Activated CD4-positive, alpha-beta T cell treated with anti-CD3 and anti-CD28 coated beads, Interleukin-10, Interleukin-2, amounts not matched to agents 100 ng/mL and 50 ng/mL, durations not matched to agents 16 hours and 8 hours (primary cell): ENCODE measurements at places on chromosomes 1 and 21.

GRCh38 chr21:27359141-27359540 lies 392.3 kb upstream of the ADAMTS5 start:
- no peak for DNase-seq

DNA sequence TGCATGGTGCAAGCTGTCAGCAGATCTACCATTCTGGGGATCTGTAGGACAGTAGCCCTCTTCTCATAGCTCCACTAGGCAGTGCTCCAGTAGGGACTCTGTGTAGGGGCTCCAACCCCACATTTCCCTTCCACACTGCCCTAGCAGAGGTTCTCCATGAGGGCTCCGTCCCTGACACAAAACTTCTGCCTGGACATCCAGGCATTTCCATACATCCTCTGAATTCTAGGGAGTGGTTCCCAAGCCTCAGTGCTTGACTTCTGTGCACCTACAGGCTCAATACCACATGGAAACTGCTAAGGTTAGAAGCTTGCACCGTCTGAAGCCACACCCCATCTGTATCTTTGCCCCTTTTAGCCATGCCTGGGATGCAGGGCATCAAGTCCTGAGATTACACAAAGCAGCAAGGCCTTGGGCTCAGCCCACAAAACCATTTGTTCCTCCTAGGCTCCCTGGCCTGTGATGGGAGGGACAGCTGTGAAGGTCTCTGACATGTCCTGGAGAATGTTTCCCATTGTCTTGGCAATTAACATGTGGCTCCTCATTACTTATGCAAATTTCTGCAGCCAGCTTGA lies 117.0 kb upstream of the NFIA start:
- no peak for DNase-seq

DNA sequence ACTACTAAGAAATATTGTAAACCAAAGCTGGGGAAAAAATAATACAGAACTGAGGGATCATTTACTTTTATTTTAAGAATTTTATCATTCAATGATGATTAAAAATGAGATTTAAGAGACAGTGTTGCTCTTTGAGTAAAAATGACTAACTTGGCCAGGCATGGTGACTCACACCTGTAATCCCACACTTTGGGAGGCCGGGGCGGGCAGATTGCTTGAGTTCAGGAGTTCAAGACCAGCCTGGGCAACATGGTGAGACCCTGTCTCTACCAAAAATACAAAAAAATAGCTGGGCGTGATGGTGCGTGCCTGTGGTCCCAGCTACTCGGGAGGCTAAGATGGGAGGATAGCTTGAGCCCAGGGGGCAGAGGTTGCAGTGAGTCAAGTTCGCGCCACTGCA lies 21.8 kb upstream of the PLEKHO1 start:
- peak; percentile 58 for DNase-seq

- DNase-seq: no peak
These were observed 45.6 kb downstream of the MIA3 start for GRCh38 chr1:222663431-222663934.

GRCh38 chr1:26704629-26705028 lies 8.8 kb downstream of the ARID1A start:
- DNase-seq: no peak
